ENCODE measurements at places on chromosomes 3 and 15.

DNA sequence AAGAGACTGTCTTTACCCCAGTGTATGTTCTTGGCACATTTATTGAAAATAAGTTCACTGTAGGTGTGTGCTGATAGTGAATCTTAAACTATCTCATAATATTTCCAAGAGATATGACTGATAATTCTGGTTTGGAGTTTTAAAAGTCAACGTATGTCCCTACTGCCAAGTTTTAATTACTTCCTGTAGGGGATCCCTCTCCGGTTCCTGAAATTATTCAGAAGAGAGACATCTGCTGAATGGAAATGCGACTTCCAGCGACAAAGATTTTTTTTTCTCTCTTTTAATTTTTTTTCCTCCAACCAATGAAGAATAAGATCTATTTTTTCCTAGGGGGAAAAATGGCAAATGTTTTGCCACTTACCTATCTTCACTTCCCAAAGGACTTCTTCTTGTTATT is 498.9 kb upstream of the TGFBR2 start:
- no peak for DNase-seq

- no peak for DNase-seq
These were observed 224.7 kb upstream of the POU1F1 start for GRCh38 chr3:87501076-87501475.

- DNase-seq, result no peak
These were observed 129.3 kb downstream of the TMEM108 start for GRCh38 chr3:133167340-133168024.

GRCh38 chr3:99984139-99984538 is 130.2 kb downstream of the FILIP1L start:
- DNase-seq, result no peak

GRCh38 chr3:191499307-191500080 is 38.5 kb downstream of the PYDC2 start:
- DNase-seq, result no peak

DNA sequence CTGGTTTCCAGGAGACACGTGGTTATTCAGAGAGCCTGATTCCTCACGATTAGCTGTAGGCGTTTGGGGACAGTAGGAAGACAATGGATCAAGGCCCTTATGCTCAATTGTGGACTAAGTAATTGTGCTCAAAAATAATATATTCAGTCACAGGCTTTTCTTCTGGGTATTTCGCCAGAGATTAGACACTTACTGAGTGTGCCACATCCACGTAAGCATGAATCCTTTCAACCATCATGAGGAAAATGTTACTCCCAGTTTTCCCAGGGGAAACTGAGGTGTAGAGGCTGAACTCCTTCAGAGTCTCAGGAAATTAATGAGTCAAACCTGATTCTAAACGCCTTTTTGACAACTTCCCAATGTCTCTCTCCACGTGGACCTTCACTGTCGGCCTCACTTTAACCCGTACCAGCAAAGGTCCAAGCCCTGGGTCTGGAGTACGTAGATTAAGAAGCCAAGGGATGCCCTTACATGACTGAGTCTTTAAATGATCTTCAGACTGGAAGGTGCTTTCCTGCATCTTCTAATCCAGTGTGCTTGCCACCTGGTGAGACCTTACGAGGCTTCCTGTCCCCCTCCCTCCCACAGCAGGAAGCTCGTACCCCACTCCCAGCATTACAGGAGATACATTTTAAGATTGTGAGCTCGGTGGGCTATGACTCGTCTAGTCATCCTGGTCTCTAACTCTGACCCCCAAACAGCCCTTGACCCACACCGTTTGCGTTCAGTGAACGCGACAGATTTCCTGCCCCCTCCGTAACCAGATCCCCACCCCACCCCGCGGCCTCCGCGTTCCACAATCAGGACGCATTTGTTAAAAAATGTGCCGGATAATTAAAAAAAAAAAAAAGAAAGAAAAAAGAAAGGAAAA is 1.7 kb downstream of the PKM start:
- no peak for DNase-seq

- DNase-seq, result no peak
These were observed 106.3 kb upstream of the SAMMSON start for GRCh38 chr3:69893274-69893673.
